ENCODE measurements at places on chromosomes 2 and 18. TPM values are rescaled to one million over a fixed set of nuclear protein-coding genes. Genes with fewer than 3 reads are reported as not detected.

DYNAP gene
- total RNA-seq, result not detected

RBKS gene
- 2.1 TPM for total RNA-seq

FBXO41 gene
- 25.3 TPM for total RNA-seq

GLI2 gene
- total RNA-seq, result not detected

NAGK gene
- 76.3 TPM for total RNA-seq

PROKR1 gene
- 0.09 TPM for total RNA-seq

TMEM37 gene
- total RNA-seq, result not detected

NAT8 gene
- total RNA-seq, result not detected

ASB18 gene
- not detected for total RNA-seq

USP34 gene
- 74.1 TPM for total RNA-seq

Measured in CD8-positive, alpha-beta memory T cell (primary cell).